ENCODE measurements at places on chromosomes 1 and 21. TPM values are rescaled to one million over a fixed set of nuclear protein-coding genes. Genes with fewer than 3 reads are reported as not detected.

The CPT2 gene
- 31.7 TPM for total RNA-seq

The CELA3A gene
- total RNA-seq: not detected

The CELA2A gene
- total RNA-seq: not detected

The KLF17 gene
- total RNA-seq: not detected

The F11R gene
- total RNA-seq: 47.0 TPM

The ADAMTS4 gene
- total RNA-seq: 4.0 TPM

The CAMK1G gene
- total RNA-seq: not detected

The IL19 gene
- not detected for total RNA-seq

The ZNF593OS gene
- total RNA-seq: not detected

The FYB2 gene
- total RNA-seq: not detected

The LEMD1 gene
- not detected for total RNA-seq

The C4BPB gene
- not detected for total RNA-seq

The RGS1 gene
- 3.7 TPM for total RNA-seq

The IGSF21 gene
- not detected for total RNA-seq

The OTUD3 gene
- 4.6 TPM for total RNA-seq

The ADORA1 gene
- total RNA-seq: not detected
